ENCODE measurements at places on chromosomes 12 and 14. TPM values are rescaled to one million over a fixed set of nuclear protein-coding genes. Genes with fewer than 3 reads are reported as not detected.

GPD1 gene
- polyA plus RNA-seq: 81.4 TPM

GPR132 gene
- 0.63 TPM for polyA plus RNA-seq

KRT6B gene
- not detected for polyA plus RNA-seq

DYNC1H1 gene
- polyA plus RNA-seq: 282 TPM

REC8 gene
- polyA plus RNA-seq: 9.3 TPM

FITM1 gene
- polyA plus RNA-seq: not detected

RGS6 gene
- polyA plus RNA-seq: not detected

SCN8A gene
- 0.36 TPM for polyA plus RNA-seq

ANG gene
- polyA plus RNA-seq: 3.4 TPM

PLEKHG7 gene
- polyA plus RNA-seq: not detected

CDKL1 gene
- 3.8 TPM for polyA plus RNA-seq

CELA1 gene
- polyA plus RNA-seq: not detected

SPIC gene
- not detected for polyA plus RNA-seq

DNA sequence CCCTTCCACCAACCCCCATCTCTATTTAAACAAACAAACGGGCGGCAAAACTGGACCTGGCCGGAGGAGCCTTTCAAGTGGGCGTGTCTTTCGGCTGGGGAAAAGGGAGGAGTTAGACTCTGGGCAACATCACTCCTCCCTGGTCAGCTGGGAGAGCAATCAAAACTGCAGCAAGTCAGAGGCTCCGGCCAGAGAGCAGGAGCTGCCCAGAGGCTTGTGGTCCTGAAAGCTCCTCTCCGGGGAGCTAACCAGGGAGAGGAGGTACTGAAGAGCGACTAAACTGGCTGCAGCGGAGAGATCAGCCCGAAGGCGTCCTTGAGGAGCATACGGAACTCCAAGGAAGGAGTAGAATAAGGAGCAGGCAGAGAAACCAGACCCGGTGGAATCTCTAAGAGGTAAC lies at the start of gene NEUROD4:
NEUROD4 (plus strand) TSS at position 191 of the 400 bp plus-strand sequence. CDS start 6,466 bp downstream, outside the sequence.
- peak; percentile 50 for DNase-seq

DNA sequence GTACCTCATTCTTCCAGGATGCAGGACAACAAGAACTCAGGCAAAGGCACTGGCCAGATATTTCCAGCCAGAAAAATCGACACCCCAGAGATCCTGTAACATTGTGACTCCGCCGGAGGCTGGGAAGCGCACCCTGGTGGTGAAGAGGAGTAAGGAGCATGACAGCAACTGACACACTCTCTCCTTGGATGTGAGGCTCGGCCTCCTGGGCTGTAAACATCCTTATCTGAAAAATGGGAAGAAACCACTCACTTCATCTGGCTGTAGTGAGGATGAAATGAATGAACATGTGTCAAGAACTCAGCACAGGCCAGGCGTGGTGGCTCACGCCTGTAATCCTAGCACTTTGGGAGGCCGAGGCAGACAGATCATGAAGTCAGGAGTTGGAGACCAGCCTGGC lies 27.5 kb downstream of the TCHP start:
- DNase-seq: no peak

DNA sequence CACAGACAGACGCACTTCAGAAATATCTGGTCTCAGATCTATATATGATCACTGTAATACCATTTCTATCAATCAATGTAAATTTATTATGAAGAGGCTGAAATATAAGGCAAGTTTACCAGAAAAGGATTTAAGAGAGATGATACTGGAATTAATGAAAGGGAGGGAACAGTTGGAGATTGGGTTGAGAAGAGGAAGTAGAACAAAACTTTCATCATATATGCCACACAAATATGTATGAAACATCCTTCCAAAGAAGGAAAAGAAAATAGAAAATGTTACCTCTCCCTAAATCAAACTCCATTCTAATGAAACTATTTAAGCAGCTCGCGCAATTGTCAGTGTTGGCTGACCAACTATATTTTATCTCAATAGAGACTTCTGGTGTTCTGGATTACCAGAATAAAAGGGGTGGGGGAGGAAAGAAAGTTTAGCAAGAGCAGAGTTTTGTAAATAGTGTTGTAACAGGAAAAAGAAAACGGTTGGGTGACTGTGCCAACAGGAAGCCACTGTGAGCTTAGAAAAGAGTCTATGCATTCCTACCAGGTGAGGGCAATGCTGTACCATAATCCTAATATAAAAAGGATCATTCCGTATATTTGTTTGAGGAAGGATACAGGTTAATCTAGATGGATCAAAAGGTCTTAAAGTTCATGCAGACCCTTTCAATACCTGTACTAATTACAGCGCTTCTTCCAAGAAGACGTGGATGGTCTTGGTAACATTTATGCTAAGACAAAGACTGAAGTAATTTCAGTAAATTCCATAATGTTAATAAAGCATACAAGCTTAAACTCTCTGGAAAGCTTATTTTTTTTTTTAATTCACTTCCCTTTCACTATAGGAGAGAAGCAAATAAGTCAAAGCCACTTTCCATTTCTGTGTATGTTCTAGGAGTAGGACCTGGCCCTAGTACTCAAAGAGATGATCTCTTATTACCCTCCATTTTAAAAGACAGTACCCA lies 14.5 kb upstream of the LLPH start:
- DNase-seq: peak; percentile 39

GRCh38 chr12:27969624-27970400 lies 2.7 kb downstream of the PTHLH start:
- DNase-seq: peak; percentile 45

DNA sequence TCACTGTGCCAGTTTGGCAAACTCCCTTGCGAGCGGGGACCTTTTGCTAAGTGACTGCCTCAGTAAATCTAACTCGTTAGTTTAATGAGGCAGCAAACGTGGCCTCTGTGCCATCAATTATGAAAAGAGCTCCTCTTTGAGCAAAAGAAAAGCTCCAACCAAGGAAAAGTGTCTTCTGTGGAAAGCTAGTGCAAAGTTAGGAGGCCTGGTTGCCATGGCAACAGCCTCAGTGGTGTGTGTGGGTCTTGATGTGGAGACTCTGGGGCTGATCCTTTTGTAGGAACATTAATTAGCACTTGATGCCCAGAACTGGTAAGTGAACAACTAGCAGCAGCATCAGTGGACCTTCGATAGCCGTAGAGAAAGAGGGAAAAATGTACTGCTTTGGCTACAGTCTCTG lies 145.7 kb downstream of the CHST11 start:
- no peak for DNase-seq

GRCh38 chr12:6198051-6198450 lies 2.1 kb upstream of the CD9 start:
- DNase-seq: no peak

- peak; percentile 52 for DNase-seq
Measured at GRCh38 chr12:57590864-57591781, at the start of gene PIP4K2C. Gene PIP4K2C (plus strand): TSS chr12:57591192. CDS start chr12:57591290, 98 bp downstream.

- DNase-seq: no peak
Measured at GRCh38 chr12:19841451-19841850, 402.2 kb downstream of the AEBP2 start.

DNA sequence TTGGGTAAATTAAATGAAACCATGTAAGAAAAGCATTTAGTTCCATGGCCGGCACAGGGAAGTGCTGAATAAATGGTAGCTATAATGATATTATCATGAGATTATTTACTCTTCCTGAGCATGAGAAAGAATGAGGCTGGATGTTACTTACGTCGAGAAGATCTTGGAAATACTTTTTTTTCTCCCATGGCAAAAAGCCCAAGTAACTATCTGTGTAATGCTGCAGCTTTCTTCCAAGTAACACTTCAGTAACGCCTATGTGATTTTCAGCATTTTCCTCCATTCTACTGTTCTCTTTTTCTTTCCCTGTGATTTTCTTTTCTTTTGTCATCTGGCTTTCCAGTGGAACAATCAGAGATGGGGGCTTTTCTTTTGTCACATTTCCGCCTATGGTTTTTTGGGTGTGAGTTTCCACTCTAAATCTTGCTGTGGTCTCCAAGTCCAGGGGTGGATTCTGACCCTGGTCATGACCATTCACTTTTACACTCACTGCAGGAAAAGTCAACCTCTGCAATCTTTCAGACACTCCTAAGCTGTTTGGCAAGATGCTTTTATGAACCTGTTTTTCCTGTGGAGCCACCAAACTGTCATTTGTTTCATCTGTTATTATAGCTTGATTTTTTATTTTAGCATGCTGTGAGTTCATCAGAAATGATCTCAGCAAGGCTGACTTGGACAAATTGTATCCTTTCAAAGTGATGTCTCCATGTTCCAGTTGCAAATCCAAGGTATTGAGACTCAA lies 25.0 kb upstream of the SYCP3 start:
- DNase-seq: no peak

GRCh38 chr14:67602995-67603545 lies 3.0 kb upstream of the PIGH start:
- no peak for DNase-seq

DNA sequence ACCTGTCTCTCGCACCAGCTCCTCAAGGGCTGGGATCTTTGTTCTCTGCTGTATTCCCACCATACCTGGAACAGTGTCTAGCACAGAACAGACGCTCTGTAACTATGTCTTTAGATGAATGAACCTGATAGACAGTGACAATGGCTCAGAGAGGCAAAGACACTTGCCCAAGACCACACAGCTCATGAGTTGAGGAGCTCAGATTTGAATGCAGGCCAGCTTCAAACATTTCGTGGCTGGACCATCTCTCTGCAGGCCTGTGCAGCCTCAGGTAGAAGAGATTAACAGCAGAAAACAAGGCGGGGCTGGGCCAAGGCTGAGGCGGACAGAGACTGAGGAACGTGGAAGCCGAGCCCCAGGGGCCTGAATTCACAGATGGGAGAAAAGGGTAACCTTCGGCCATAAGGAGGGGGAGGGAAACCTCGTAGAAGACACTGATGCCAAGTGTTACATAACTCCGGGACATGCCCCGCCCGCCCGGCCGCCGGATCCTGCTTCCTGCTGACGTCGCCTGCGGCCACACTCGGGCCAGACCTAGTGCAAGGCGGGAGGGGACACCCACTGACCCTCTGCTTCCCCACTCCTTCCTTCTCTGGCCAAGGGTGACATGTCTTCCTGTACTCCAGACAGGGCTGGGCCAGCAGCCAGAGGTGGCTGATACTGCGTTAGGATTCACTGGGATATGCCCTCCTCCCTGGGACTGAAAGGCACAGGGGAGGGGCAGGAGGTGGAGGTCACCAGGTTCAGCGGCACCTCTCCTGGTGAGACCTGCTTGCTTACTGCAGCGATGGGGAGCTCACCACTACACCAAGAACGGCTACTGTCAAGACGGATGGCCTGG lies 86.8 kb downstream of the RFLNA start:
- DNase-seq: peak; percentile 72

GRCh38 chr14:58353516-58354299 lies 42.0 kb upstream of the TOMM20L start:
- DNase-seq: no peak

DNA sequence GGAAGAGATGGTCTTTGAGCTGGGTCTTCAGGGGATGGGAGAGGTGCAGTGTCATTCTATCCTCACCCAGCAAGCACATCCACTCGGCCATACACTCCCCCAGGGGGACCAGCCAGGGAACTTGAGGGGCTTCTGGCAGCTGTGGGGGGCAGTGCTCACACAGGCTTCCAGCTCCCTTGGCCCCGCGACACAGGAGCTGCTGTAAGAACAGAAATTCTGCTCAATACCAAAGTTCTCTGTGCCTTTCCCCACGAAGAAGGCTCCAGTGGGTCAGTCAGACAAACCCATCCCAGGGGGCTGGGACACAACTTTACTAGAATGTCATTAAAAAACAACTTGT lies 289.1 kb upstream of the RTL1 start:
- no peak for DNase-seq

GRCh38 chr14:34971381-34971780 lies 11.4 kb upstream of the SRP54 start:
- DNase-seq: no peak

DNA sequence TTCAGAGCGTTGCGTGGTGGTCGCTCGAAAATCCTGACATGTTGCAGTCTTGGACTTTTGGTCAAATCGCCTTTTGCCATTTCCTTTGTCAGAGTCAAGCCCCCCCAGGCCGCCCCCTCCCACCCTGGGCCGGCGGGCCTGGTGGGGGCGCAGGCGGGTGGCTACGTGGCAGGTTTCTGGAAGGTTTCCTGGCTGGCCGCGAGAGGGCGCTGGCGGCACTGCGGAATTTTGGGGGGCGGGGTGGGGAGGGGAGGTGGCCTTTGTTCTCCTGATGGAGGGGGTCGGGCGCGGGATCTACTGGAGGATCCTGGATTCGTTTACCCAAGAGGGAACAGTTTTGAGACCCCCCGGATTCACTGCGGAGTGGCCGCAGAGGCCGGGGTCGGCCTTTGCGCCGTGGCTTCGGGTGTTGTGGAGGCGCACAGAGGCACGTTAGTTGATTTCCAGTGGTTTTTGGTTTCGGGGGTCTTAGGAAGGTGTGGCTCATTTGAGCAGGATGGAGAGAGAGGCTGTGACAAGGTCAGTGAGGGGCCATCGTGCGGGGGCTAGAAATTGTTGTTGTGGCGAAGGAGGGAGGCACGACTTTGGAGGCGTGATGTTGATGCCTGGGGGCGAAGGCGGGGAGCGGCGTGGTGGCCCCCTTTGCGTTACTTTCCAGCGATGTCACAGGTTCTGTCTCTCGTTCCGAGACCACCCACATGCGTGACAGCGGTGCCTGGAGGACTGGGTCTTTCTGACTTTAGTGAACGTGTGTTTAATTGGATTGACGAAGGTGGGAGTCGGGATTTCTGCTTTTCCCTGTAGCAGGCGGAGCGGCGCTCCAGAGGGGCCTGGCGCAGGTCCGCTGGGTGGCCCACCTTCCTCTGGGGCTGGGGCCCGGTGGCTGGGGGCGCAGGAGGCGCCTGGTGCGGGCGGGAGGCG lies 1.4 kb downstream of the MEG3 start:
- DNase-seq: no peak

- no peak for DNase-seq
Measured at GRCh38 chr12:114266536-114266935, 139.4 kb downstream of the TBX5 start.

GRCh38 chr12:131383741-131384543 lies 326.9 kb upstream of the SFSWAP start:
- no peak for DNase-seq

DNA sequence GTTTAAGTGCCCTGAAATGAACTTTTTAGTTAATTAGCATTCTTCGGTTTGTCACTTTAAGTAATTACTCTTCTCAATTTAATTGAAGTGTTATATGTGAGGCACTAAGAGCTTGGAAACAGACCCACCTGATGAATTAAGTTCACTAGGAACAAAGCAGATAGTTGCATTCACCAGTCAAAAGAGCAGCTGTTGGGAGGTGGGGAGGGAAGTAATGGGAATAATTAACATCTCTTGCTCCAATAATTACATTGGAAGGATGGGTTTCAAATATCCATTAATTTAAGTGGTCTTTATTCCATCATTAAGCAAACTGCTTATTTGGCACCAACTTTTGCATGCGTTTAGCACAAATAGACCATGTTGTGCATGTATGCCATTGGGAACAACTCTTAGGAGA lies 667.2 kb downstream of the GALC start:
- DNase-seq: no peak

DNA sequence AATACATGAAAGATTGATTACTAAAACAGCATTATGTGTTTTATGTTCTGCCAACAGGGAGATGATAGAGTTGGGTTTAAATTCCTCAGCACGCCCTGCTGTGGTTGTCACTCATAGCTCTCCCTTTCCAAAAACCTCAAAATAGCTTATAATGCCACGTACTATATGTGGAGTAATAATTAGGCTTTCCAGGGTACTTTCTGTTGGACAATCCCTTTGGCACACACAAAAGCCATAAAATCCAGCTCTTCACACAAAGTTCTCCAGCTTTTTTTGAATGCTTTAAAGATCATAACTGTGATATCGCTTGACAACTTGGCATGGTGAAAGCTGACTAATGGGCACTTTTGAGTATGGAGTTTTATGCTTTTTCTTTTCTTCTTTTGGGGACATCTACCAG lies 145.3 kb upstream of the DCN start:
- peak; percentile 63 for DNase-seq

Measured in muscle of arm (tissue), 14 donors.